ENCODE measurements at places on chromosomes 3 and 15. TPM values are rescaled to one million over a fixed set of nuclear protein-coding genes. Genes with fewer than 3 reads are reported as not detected.

- no peak for DNase-seq
These were observed 66.1 kb upstream of the NR2F2 start for GRCh38 chr15:96264351-96264798.

GRCh38 chr3:129605922-129606635 lies 397 bp downstream of the PLXND1 start:
- no peak for DNase-seq

- no peak for DNase-seq
These were observed 3.5 kb upstream of the COL8A1 start for GRCh38 chr3:99634881-99635280.

DNA sequence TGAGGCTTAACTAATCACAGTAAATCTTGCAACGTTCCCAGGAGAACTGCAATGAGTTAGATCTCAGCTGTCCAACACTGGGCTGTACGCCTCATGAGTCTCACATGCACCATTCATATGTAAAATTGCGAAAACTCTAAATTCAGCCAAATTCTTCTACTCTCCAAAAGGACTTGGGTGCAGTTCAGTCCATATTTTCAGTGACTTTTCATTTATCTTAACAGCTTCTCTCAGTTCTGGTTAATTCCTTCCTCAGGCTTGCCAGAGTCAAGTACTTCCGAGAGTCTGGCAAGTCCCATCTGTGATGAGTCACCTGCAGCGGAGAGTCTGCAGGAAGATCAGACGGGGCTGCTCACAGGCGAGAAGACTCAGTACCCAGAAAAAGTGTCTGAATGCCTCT lies 11.5 kb downstream of the CCDC80 start:
- no peak for DNase-seq

GRCh38 chr3:142934887-142935269 lies 28.6 kb downstream of the PAQR9 start:
- no peak for DNase-seq

Gene TICRR
- 10.6 TPM for polyA plus RNA-seq

DNA sequence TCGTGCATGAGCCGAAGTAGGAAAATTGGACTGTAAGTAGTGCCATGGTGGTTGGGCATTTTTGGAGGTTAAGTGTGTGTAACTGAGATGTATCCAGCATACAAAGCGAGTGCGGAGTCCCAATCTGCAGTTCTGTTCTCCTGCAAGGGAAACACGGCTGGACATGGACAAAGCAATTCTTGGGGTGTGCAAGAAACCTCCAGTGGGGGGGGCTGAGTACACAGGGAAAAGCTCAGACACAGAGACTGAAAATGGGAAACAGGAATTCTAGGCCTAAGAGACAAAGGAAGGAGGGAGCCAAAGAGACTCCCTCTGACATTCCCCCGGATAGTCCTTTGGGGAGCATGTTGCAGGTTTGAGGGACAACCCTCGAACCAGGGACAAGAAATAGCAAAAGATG lies 83.2 kb upstream of the PLSCR4 start:
- DNase-seq, result no peak

Gene SEC22A
- polyA plus RNA-seq, result 26.5 TPM

Gene LMLN
- polyA plus RNA-seq, result 7.0 TPM

GRCh38 chr3:125165948-125166553 lies 46.5 kb downstream of the SLC12A8 start:
- DNase-seq, result no peak

Gene HCN4
- 1.2 TPM for polyA plus RNA-seq
